ENCODE measurements at places on chromosomes 5 and 9. TPM values are rescaled to one million over a fixed set of nuclear protein-coding genes. Genes with fewer than 3 reads are reported as not detected.

DNA sequence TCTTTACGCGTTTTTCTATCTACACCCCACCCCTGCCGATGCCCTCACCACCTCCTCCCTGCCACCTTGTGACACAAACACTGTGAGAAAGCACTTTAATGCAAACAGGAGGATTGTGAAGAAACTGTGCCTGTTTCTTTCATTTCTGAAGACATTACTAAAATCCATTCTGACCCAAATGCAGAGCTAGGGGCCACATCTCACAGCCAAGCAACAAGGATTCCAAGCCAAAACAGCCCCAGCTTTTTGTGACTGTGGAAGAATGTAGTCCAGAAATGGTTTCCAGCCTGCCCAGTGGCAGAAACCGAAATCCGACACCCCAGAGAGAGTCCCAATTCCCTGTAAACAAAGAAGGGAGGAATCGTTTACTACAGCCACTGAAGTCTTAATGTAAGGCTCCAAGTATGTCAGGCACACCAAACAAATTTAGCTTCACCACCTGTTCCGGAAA, 190.9 kb downstream of the TTC39B start:
- no peaks in the 10 kb centered on the region for H3K27me3 ChIP-seq
- no peak overlapping the region for H3K27ac ChIP-seq
- no peak overlapping the region for H3K4me3 ChIP-seq
- DNase-seq = no peak
- H3K36me3 ChIP-seq = no peaks in the 10 kb centered on the region
- no peaks in the 10 kb centered on the region for H3K4me1 ChIP-seq

- no peak overlapping the region for H3K27ac ChIP-seq
- no peaks in the 10 kb centered on the region for H3K27me3 ChIP-seq
- H3K4me1 ChIP-seq = no peaks in the 10 kb centered on the region
These were observed 15.4 kb downstream of the AOPEP start for GRCh38 chr9:94741866-94742265.

GRCh38 chr5:170307575-170308465, 10.2 kb upstream of the LCP2 start:
- no peaks in the 10 kb centered on the region for H3K36me3 ChIP-seq
- H3K4me3 ChIP-seq = no peak overlapping the region
- H3K27ac ChIP-seq = no peak overlapping the region
- DNase-seq = no peak
- H3K27me3 ChIP-seq = no peaks in the 10 kb centered on the region

DNA sequence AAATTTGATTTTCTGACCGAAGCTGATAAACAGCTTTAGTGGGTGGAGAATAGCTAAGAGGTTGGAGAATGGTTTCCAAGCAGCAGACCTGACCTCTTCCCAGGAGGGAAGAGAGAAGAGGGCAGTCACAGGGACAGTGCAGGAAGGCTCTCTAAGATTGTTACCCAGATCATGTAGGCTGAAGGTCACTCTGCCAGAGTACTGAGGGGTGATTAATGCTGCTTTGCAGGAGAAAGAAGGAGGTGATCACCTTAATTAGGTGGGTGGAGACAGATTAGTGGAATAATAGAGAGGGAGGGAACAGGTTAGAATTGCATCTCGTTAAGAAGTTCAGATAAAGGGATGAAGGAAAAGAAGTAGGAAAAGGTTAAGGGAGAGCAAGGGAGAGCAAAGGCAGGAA, 440.5 kb downstream of the BRINP1 start:
- no peak overlapping the region for H3K27ac ChIP-seq
- no peaks in the 10 kb centered on the region for H3K36me3 ChIP-seq
- no peak for DNase-seq
- H3K4me1 ChIP-seq = no peaks in the 10 kb centered on the region
- no peaks in the 10 kb centered on the region for H3K27me3 ChIP-seq

FOXD4L6 gene
- total RNA-seq = not detected

DNA sequence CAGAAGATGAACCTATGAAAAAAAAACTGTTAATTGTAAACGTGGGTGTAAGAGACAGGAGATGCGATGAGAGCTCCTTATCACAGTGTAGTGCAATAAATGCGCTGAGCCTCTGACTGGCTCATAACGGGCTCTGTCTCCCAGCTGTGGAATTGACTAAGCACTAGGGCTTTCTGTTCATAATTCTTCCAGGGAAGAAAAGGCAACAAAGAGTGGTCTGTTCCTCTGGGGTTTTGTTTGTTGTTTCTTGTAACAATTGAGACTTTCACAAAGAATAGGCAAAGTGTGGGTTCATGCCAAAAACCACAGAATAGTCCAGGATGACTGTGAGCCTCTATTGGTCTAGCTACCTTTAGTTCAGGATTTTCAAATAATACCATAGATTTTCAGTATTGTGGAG, 39.4 kb downstream of the UBE2QL1 start:
- no peak overlapping the region for H3K27ac ChIP-seq
- H3K4me3 ChIP-seq = no peak overlapping the region
- no peaks in the 10 kb centered on the region for H3K27me3 ChIP-seq
- no peak for DNase-seq

- H3K4me3 ChIP-seq = no peak overlapping the region
- no peaks in the 10 kb centered on the region for H3K27me3 ChIP-seq
- peaks cover 6% of the 10 kb centered on the region for H3K4me1 ChIP-seq
- no peak overlapping the region for H3K27ac ChIP-seq
- DNase-seq = no peak
These were observed 160.8 kb upstream of the KLF4 start for GRCh38 chr9:107650321-107650720.

- H3K27ac ChIP-seq = peak overlapping the region; percentile 91
- no peaks in the 10 kb centered on the region for H3K27me3 ChIP-seq
- H3K4me1 ChIP-seq = no peaks in the 10 kb centered on the region
These were observed 50.8 kb downstream of the SERINC5 start for GRCh38 chr5:80204808-80205614.

IL5 gene
- total RNA-seq = not detected

DNA sequence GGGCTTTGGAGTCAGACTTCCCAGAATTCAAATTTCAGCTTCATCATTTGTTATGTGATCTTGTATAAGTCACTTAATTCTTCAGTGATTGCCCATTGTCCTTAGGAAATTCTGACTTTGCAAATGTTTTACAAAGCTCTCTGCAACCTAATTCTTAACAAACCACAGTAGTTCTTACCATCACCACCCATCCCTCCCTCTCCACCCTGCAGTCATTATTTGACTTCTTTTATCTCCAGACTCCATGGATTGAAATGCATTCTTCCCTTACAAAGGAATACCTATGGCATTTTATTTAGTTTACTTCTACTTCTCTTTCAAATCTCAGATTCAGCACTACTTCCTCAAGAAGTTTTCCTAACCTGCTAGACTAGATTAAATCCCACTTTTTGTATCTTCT, 23.1 kb downstream of the SHLD3 start:
- no peak overlapping the region for H3K4me3 ChIP-seq
- no peaks in the 10 kb centered on the region for H3K36me3 ChIP-seq
- no peaks in the 10 kb centered on the region for H3K27me3 ChIP-seq
- no peak for DNase-seq
- H3K4me1 ChIP-seq = no peaks in the 10 kb centered on the region

DNA sequence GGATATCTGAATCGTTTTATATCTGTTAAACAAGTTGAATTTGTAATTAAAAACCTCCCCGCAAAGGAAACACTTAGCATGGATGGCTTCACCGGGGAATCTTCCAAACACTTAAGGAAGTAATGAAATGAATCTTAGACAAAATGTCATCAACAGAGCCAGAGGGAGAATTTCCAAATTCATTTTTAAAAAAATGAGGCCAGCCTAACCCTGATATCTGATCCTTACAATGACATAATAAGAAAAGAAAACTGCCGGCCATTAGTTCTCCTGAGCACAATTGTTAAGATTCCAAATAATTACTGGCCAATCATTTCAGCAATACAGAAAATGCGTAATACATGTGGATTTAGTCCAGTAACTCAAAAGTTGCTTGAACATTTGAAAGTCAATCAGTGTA, 6.1 kb upstream of the KIF12 start:
- no peak for DNase-seq
- no peak overlapping the region for H3K27ac ChIP-seq
- H3K36me3 ChIP-seq = no peaks in the 10 kb centered on the region
- H3K27me3 ChIP-seq = no peaks in the 10 kb centered on the region
- no peaks in the 10 kb centered on the region for H3K4me1 ChIP-seq

GRCh38 chr5:172421-172820, 18.9 kb upstream of the LRRC14B start:
- no peaks in the 10 kb centered on the region for H3K4me1 ChIP-seq
- peak; percentile 21 for DNase-seq
- no peaks in the 10 kb centered on the region for H3K36me3 ChIP-seq
- H3K4me3 ChIP-seq = no peak overlapping the region
- H3K27me3 ChIP-seq = no peaks in the 10 kb centered on the region

TRPM3 gene
- 0.26 TPM for total RNA-seq

GRCh38 chr5:9056046-9056445, 489.8 kb downstream of the SEMA5A start:
- no peaks in the 10 kb centered on the region for H3K36me3 ChIP-seq
- H3K27ac ChIP-seq = no peak overlapping the region
- no peaks in the 10 kb centered on the region for H3K27me3 ChIP-seq
- no peak for DNase-seq
- H3K4me1 ChIP-seq = no peaks in the 10 kb centered on the region
- no peak overlapping the region for H3K4me3 ChIP-seq

- H3K27me3 ChIP-seq = no peaks in the 10 kb centered on the region
- no peak overlapping the region for H3K27ac ChIP-seq
- no peak overlapping the region for H3K4me3 ChIP-seq
- no peak for DNase-seq
- no peaks in the 10 kb centered on the region for H3K36me3 ChIP-seq
These were observed 480.9 kb downstream of the MTRR start for GRCh38 chr5:8349855-8350254.

GRCh38 chr9:84703793-84704192, 34.3 kb downstream of the NTRK2 start:
- no peaks in the 10 kb centered on the region for H3K27me3 ChIP-seq
- no peak overlapping the region for H3K27ac ChIP-seq
- no peaks in the 10 kb centered on the region for H3K36me3 ChIP-seq
- DNase-seq = no peak

- no peak for DNase-seq
- no peak overlapping the region for H3K27ac ChIP-seq
- H3K4me3 ChIP-seq = no peak overlapping the region
- no peaks in the 10 kb centered on the region for H3K36me3 ChIP-seq
- no peaks in the 10 kb centered on the region for H3K27me3 ChIP-seq
- no peaks in the 10 kb centered on the region for H3K4me1 ChIP-seq
These were observed 840.4 kb upstream of the WWC1 start for GRCh38 chr5:167451076-167451475.

AQP7 gene
- 10.4 TPM for total RNA-seq

Measured in right lobe of liver (tissue), 6 donors.